ENCODE measurements at places on chromosomes 6 and 20.

GRCh38 chr20:62059401-62059800 is 6.3 kb downstream of the TAF4 start:
- no peak for DNase-seq

DNA sequence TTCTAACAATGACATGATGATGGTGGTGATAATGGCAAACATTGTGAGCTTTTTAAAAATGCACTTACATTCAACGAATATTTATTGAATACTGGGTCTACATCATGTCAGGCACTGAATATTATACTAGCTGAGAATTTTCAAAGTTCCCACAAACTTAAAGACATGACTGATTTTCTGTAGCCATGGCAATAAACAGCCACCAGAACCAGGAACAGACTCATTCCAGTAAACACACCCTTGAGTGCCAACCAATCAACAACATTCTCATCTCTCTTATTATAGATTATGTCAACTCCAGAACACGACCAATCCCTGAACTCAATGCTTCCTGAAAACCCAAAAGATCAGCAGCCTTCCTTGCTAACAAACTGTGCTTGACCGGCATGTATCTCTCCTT is 212.4 kb upstream of the RUNX2 start:
- DNase-seq = no peak

GRCh38 chr6:24154121-24154520 is 28.1 kb downstream of the NRSN1 start:
- no peak for DNase-seq

GRCh38 chr20:54114109-54114508 is 43.7 kb upstream of the BCAS1 start:
- no peak for DNase-seq

DNA sequence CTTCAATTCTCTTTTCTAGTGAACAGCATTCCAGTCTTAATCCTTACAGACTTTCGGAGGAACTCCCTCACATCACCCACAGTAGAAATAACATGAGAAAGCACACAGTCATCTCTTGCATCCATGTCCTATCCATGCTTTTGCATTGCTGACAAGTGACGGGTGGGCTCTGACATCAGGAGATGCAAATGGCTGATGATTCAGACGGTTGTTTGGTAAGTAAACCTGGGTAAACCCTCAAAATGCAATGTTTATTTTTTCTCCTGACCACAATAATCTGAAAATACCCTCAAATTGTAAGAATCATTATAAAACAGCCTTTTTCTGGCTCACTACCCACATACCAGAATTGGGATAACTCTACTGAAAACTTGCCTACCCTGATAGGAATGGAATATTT is 792.0 kb downstream of the MAFB start:
- no peak for DNase-seq

DNA sequence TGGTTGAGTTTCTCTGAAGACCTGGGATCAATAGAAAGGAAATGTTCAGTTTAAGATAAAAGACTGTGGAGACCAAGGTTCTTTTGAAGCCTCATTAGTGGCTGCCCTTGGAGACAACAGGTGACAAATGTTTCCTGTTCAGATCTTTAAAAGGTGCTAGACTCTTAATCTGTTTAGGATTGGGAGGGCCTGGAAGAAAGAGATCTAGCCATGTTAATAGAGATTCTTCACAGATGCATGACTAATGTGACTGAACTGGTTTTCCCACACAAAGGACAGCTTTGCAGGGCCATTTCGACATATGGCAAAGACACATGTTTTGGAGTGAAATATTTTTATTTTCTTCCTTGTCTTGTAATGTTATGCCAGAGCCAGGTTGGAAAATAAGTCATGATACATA is 82.2 kb downstream of the WDR27 start:
- DNase-seq = peak; percentile 96

DNA sequence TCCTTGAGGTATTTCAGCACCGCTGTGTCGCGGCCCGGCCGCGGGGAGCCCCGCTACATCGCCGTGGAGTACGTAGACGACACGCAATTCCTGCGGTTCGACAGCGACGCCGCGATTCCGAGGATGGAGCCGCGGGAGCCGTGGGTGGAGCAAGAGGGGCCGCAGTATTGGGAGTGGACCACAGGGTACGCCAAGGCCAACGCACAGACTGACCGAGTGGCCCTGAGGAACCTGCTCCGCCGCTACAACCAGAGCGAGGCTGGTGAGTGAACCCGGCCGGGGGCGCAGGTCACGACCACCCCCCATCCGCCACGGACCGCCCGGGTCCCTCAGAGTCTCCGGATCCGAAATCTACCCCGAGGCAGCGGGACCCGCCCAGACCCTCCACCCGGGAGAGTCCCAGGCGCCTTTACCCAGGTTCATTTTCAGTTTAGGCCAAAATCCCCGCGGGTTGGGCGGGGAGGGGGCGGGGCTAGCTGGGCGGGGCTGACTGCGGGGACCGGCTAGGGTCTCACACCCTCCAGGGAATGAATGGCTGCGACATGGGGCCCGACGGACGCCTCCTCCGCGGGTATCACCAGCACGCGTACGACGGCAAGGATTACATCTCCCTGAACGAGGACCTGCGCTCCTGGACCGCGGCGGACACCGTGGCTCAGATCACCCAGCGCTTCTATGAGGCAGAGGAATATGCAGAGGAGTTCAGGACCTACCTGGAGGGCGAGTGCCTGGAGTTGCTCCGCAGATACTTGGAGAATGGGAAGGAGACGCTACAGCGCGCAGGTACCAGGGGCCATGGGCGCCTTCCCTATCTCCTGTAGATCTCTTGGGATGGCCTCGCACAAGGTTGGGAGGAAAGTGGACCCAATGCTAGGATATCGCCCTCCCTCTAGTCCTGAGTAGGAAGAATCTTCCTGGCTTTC is 693 bp downstream of the HLA-F start:
- peak; percentile 44 for DNase-seq

- DNase-seq = no peak
Observed at GRCh38 chr6:113258771-113259170, 598.4 kb upstream of the MARCKS start.

DNA sequence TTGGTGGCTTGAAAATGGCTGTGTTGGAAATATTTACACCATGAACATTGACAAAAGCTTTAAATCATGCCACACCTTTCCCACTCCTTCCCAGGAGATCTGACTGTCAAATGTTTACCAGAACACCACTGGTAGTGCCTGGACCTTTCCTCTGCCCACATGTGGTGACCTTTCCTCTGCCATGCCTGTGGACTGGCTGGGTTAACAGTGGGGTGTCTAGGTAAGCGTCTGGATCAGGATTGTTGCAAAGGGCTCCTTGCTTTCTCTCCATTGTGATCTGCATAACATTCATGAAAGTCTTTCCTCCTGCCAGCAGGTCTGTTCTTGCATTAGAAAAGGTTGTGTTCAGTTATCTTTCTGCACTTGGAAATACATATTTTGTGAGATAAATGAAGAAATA is 572.7 kb downstream of the DHX35 start:
- peak; percentile 21 for DNase-seq

- no peak for DNase-seq
Observed at GRCh38 chr6:68976260-68976659, 341.2 kb downstream of the ADGRB3 start.

GRCh38 chr6:1608222-1609040 is 1.3 kb upstream of the FOXC1 start:
- peak; percentile 50 for DNase-seq

DNA sequence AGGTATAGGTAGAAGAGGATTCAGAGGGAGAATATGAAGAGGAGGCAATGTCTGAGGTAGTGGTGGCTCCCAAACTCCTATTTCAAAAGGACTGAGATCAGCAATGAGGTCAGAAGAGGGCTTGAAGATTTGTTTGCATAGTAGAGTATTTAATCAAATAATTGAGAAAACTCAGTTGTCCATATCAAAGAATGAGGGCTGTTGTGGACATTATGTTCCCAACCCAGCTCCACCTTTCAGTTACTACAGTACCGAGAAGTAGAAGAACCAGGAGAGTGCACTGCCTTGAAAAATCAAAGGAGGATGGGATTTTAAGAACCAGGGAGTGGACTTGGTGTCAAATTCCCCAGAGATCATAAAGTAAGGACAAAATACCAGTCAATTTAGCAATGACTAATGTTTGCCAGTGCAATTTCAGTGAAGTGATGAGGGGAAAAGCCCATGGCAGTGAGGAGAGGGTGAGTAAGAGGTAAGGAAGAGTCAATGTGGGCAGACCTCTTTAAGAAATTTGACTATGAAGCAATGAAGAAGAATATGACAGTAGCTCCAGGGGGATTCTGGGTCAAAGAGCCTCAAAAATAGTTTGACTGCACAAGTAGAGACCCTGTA is 382.4 kb downstream of the PKHD1 start:
- no peak for DNase-seq

- DNase-seq = no peak
Observed at GRCh38 chr6:37146735-37147157, 23.2 kb upstream of the PIM1 start.

GRCh38 chr20:62238569-62239277 is 402 bp downstream of the OSBPL2 start:
- DNase-seq = no peak

GRCh38 chr6:149917679-149918078 is 5.2 kb downstream of the RAET1G start:
- no peak for DNase-seq

GRCh38 chr6:118652051-118652615 is 742 bp upstream of the CEP85L start:
- DNase-seq = peak; percentile 47

GRCh38 chr20:62636446-62636845 is 5.9 kb upstream of the SLCO4A1 start:
- no peak for DNase-seq

DNA sequence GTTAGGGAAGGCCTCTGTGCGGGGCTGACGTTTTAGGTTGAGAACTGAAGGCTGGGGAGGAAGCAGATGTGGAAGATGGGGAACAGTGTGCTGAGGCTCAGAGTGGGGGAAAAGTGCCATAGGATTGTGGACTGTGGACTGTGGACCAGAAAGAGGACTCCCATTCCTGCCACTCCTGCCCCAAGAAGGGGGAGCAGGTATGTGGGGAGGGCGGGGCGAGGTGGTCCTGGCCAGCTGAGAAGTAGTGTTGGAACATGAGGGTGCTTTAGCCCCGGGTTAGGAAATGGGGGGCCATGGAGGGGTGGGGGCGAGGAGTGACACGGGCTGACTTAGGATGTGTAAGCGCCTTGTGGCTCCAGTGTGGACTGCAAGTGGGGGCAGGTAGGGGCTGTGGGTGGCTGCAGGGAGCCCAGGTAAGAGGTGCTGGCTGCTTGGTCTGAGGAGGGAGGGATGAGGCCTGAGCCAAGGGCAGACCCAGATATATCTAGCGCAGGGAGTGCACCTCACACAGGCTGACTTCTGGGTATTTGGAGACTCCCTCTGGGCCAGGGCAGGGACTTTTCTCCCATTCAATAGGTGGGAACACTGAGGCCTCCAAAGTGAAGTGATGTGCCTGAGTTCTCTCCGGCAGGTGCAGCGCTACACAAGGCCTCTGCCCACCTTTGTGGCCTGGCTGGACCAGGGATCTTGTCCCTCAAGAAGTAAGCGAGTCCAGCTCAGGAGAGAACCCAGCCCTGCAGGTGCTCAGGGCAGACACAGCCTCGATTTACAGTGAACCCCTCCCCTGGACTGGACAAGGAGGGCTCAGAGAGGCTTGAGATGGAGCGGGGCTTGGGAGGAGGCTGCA is 76.6 kb upstream of the TOX2 start:
- no peak for DNase-seq

GRCh38 chr20:47008842-47009518 is 114.3 kb downstream of the EYA2 start:
- DNase-seq = no peak

GRCh38 chr6:133977983-133978895 is 25.2 kb downstream of the TBPL1 start:
- no peak for DNase-seq

DNA sequence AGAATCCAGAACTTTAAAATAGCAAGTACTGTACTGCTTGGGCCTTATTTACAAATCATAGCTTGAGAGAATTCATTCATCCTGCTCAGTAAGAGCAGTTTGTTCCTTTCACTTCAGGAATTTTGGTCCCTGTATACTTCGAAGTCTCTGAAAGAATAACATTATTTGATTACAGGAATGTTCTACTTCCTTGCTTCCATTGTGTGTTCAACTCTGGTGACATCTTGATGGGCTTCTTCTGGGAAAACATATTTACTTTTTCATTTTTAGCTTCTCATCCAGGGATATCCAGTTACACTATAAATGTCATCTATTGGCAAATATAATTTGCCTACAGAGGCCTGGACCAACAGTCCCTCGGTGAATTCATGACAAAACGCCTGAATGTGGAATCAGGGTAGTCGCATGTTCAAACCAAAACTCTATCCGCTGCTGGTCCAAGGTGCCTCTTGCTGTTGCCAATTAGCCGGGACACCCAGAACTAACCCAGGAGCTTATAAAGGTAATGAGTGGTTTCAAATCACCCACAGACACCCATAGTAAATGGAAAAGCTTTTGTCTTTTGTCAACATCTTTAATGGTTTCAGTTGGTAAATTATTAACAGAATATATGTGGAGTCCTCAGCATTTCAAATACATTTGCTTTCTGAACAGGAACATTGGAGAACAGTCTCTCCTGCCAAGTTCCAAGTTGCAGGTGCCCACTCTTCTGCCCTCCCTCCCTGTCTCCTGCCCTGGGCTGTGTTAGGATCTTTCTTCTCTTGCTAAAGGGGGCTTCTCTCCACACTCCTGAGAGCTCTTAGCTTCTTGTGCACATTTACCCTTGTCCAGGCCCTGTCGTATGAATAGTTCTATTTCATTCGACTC is 162.5 kb upstream of the CITED2 start:
- no peak for DNase-seq

DNA sequence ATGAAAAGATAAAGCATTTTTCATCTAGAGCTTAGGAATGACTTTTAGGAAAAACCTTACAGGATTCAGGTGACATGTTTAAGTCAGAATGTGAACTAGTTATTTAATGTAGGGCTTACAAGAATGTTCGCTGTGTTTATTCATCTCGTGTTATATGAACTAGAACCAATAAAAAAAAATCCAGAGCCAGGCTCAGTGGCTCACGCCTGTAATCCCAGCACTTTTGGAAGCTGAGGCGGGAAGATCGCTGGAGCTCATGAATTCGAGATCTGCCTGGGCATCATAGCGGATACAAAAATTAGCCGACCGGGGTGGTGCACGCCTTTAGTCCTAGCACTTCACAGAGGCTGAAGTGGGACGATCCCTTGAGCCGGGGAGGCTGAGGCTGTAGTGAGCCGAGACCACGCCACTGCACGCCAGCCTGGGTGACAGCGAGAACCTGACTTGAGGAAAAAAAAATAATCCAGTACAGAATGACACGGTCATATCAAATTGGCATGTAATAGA is 46.3 kb downstream of the OR2B2 start:
- peak; percentile 85 for DNase-seq

GRCh38 chr6:113742342-113742741 is 114.8 kb upstream of the MARCKS start:
- no peak for DNase-seq

DNA sequence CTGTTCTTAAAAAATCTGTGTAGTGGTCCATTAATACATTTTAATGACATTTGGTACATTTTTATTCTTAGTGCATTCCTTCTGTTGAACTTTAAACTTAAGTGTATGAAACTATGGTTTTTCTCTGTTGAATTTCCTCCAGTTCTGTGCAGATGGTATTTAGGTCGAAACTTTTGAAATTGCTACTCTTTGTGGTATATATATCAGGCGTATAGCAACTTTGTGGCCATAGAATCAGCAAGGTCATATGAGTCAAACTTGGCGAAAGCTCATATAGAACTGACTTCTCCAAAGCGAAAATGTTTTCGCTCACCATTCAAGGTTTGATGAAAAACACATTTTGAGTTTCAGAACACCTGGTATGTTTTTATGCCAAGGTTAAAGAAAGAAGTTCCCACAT is 93.7 kb downstream of the MAP3K4 start:
- no peak for DNase-seq

Data from mesendoderm (in vitro differentiated cells).